ENCODE measurements at places on chromosomes 16 and 17. TPM values are rescaled to one million over a fixed set of nuclear protein-coding genes. Genes with fewer than 3 reads are reported as not detected.

Gene TMC7
- 2.7 TPM for total RNA-seq

Gene SLC6A2
- not detected for total RNA-seq

Gene CNGB1
- total RNA-seq: not detected

Gene TAC4
- total RNA-seq: not detected

Gene SPHK1
- 121 TPM for total RNA-seq

Gene ANKFN1
- total RNA-seq: not detected

Gene DOC2B
- 19.4 TPM for total RNA-seq

Gene CRYM
- 8.1 TPM for total RNA-seq

Gene ZNF469
- 12.5 TPM for total RNA-seq

Gene OR4D1
- not detected for total RNA-seq

Gene MYADML2
- not detected for total RNA-seq

Gene EMC6
- 24.1 TPM for total RNA-seq

Gene RNF222
- total RNA-seq: not detected

Gene KRT16
- not detected for total RNA-seq

Gene ACAP1
- not detected for total RNA-seq

Gene TPSD1
- not detected for total RNA-seq

Gene PRR29
- 2.0 TPM for total RNA-seq

Gene MSLN
- 2.1 TPM for total RNA-seq

Gene SLC12A3
- total RNA-seq: not detected

Gene DHX58
- total RNA-seq: 11.3 TPM

Gene ITGB4
- total RNA-seq: 4.8 TPM

Gene KIF2B
- total RNA-seq: not detected

Gene RPGRIP1L
- total RNA-seq: 8.6 TPM

Gene CCL16
- not detected for total RNA-seq

Gene ESRP2
- 2.9 TPM for total RNA-seq

Gene DOK4
- total RNA-seq: 12.7 TPM

Gene ADORA2B
- 17.0 TPM for total RNA-seq

Gene LRRC36
- total RNA-seq: 1.4 TPM

Gene CES3
- total RNA-seq: not detected

Gene KIFC3
- 76.7 TPM for total RNA-seq

Gene LGALS9
- 120 TPM for total RNA-seq

Data from glomerular endothelial cell (primary cell).